ENCODE measurements at places on chromosomes 2 and 18.

GRCh38 chr2:131140581-131140980 is 35.4 kb downstream of the PLEKHB2 start:
- DNase-seq = no peak

DNA sequence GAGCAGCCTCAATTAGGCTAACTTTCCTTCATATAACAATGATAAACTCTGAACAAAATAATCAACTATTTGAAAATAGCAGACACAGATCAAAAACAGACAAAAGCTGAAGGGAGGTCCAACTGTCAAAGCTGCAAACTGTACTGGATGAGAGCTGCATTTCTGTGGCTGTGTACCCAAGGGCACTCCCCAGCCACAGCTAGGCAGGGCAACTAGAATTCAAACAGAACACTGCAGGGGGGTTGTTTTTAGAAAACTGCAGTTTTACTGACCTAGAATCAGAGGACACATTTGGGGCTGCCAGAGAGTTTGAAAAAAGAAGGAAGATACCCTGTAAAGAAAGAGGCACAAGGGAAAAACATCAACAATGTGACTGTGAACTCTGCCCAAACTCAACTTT is 56.8 kb downstream of the SMAD2 start:
- no peak for DNase-seq

DNA sequence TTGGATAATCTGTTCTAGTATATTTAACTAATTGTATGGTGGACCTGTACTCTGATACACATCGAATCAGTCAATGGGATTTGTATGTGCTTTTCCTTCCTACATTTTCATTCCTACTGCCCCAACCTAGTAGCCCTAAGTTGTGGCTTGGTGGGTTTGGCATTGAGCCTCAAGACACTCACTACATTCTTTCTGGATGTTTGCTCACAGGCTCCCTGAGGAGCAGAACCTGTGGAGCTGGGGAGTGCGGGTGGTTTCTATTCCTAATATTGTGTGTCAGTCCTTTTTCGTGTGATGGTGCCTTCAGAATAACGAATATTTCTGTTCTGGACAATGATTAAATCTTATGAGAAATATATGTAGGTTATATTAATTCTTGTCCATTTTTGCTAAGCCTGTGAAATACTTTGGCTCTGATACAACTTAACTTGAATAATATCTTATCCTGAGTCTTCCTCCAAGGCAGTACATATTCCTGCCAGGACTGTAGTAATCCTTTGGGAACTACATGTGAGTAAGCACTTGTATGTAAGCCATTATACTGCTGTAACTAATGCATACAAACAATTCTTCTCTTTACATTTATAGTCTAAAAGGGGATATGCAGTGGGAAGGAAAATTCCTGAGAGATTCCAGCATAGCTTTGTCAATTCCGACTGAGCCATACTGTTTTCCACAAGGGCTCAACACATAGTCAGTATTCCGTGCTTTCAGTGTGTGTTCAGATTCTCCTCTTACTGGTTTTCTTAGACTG is 150.6 kb downstream of the AGPS start:
- no peak for DNase-seq

- no peak for DNase-seq
These were observed 12.4 kb downstream of the ATG4B start for GRCh38 chr2:241649927-241650326.

- DNase-seq = no peak
These were observed 27.2 kb downstream of the TNS1 start for GRCh38 chr2:217975626-217976025.

DNA sequence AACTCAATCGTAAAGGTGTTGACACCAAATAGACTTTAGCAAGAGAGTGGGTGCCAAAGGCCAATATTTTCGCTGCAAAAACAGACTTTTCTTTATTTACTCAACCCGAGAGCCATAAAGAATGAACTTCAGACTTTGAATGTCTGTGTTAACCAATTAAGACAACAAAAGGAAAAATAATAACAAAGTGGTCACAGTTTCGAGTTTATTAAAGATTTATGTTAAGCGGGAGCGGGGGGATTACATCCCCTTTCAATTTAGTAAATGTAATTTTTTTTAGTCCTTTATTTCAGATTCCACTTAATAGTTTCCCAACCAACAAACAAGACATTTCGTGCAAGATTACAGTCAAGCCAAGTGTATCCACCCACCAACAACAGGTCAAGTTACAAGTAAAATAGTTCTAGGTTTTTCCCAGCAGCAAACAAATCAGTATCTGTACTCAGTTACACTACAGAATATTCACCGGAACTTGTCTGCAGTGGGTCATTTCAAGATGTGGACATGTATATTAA is 9.0 kb downstream of the CDH2 start:
- DNase-seq = no peak

- DNase-seq = no peak
These were observed 63.2 kb downstream of the CCBE1 start for GRCh38 chr18:59633961-59634485.

GRCh38 chr2:151043484-151043883 is 218.2 kb downstream of the RBM43 start:
- DNase-seq = no peak

DNA sequence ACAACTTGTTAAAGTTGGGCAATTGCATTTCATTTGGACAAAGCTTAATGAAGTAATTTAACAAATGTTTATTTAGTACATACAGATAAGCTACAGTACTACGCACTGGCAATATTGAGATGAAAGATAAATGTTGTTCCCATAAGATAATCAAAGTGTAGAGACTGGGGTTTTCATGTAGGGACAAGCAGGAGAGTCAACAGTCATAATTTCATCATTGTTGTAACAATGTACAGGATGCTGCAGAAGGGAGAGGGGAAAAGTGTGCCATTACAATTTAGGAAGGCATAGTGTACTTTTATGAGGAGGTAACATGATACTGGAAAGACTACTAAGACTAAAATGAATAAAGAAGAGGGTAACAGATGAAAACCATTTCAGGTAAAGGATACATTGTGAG is 441.6 kb downstream of the ERBB4 start:
- DNase-seq = no peak
